ENCODE measurements at places on chromosomes 16 and 17.

DNA sequence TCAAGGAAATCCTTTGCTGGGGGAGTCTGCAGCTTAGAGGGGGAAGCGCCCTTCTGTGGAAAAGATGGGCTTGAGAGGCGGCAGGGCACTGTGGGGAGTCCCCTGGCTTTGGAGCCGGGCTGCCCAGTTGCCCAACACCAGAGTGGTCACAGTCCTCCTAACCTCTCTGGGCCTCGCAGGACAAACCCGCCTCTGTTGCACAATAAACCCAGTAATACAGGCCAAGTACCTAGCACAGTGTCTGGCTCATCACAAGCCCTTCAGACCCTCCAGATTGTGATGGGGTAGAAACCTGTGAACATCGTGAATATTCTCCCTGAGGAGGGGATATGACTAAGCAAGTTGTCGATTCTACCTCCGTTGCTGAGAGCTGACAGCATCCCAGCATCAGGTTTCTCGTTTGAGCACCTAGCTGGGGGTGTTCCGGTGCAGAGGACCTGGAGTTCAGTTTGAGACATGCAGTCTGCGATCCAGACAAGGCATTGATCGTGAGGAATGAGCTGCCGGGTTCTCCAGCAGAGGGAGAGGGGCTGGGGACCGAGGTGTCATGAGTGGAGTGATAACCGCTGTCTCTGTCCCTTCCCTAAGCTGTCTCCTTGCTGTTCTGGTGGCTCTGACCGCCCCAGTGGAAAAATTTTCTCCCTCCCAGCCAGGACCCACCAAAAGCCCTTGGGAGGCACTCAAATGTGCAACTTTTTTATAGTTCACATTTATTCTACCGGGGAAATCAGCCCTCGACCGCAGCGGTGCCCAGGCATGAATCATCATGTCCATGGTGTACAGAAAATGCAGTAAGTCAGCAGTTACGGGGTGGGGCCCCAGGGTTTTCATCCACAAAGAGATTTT is 161.9 kb downstream of the WSCD1 start:
- no peak for DNase-seq

DNA sequence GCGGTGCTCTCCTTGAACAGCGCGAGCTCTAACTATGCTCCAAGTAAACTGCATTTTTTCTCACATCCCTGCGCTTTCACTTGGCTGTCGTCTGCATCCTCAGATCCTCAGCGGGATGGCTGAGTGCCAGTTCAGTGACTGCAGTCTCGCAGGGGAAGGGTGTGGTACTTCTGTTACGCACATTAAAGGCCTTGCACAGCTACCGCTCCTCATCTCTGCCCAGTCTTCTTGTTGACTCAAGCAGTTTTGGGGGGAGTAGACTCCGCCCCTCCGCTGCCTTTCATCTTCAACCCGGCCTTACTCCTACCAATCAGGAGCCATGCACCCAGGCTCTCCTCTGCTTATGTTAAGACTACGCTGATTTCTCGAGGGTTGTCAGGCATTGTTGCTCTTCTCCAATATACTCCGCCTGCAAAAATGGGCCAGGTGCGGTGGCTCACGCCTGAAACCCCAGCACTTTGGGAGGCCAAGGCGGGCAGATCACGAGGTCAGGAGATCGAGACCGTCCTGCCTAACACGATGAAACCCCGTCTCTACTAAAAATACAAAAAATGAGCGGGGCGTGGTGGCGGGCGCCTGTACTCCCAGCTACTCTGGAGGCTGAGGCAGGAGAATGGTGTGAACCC is 10.0 kb downstream of the ATP5PD start:
- DNase-seq = no peak

GRCh38 chr17:58643147-58643546 is 48.7 kb downstream of the TEX14 start:
- no peak for DNase-seq

GRCh38 chr16:75570396-75571065 is 4.4 kb downstream of the GABARAPL2 start:
- no peak for DNase-seq

DNA sequence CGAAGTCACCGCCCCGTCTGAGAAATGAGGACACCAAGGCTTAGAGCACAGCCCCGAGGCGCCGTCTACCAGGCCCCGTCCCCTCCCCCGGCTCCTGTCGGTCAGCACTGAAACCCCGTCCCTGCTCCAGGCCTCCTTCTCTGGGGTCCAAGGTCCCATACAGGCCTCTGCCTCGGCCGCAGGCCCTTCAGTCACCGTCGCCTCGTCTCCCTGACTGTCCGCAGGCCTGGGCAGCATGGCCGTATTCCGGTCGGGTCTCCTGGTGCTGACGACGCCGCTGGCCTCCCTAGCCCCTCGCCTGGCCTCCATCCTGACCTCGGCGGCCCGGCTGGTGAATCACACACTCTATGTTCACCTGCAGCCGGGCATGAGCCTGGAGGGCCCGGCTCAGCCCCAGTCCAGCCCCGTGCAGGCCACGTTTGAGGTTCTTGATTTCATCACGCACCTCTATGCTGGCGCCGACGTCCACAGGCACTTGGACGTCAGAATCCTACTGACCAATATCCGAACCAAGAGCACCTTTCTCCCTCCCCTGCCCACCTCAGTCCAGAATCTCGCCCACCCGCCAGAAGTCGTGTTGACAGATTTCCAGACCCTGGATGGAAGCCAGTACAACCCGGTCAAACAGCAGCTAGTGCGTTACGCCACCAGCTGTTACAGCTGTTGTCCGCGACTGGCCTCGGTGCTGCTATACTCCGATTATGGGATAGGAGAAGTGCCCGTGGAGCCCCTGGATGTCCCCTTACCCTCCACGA is 617 bp downstream of the COASY start:
- DNase-seq = no peak

DNA sequence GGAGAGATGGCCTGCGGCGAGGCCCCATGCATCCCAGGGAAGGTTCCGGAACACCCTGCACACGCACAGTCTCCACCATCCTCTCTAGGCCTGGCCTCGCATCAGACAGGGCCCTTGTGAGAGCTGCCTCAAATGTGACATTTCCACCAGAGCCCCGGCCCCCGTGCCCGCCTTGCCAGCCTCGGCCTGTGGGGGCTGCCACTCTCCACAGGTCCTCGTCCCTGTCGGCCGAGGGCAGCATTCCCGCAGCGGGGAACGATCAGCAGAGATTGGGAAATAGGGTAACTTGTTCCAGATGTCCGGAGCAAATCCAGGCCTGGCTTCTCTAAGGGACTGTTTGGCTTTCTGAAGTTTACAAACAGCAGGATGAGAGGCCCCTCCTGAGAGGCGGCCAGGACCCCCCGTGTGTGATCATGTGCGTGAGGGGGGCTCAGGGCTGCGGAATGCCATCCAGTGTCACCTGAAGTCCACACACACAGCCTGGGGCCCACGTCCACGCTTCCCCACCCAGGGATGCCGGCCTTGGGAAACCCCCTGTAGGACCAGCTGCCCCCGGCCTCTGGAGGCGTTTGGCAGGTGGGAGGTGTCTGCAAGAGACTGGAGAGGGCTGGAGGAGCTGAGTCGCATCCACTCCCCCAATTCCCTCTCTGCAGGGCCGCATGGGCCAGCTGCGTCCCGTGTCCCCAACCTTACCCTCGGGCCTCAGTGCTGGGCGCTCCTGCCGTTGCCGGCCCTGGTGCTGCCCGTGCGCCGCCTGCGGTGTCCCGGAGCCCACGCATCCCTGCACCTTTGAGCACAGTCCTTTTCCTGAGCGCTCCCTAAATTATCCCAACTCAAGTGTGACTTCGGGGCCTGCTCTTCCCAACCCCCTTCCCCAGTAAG is 70.4 kb downstream of the ZDHHC7 start:
- DNase-seq = no peak

GRCh38 chr17:66542129-66542966 is 239.9 kb downstream of the PRKCA start:
- no peak for DNase-seq

DNA sequence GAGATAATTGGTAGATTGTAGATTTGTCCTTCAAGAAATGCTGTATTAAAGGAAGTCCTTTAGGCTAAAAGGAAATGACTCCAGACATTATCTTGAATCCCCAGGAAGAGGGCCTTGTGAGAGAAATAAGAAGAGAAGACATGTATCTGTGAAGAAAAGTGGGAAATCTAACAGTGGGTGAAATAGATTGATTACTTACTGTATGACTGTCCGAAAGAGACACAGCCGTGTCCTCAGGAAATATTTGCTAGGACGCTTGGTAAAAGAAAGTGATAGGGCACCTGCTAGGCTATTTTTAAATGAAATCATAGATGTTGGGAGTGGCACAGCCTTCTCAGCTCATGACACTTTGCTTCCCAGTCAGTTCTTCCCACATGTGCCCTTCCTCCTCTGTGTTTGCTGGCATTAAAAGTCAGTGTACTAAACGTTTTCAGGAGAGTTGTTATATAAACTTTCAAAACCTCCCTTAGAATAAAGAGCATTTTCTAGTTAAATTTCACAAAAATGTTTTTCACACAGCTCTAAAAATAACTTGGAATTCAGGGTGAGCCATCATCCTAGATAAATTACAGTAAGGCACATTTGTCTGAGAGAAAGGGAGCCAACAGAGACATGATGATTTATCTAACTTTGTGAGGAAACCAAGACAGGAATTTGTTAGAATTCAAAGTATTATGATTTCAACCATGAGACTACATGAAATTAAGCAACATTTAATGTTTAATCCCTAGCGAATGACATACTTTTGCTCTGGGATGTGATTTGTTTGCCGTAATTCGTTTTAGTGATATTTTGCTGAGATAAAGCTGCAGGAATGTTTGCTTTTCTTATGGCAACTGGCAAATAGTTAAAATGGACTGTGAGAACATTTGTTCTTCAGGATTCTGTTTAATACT is 35.0 kb downstream of the DHRS7B start:
- DNase-seq = no peak

Measured in stimulated activated CD8-positive, alpha-beta memory T cell treated with anti-CD3 and anti-CD28 coated beads, Interleukin-15, amount 100 ng/mL, for 24 hours (primary cell).